SW480 (cell line): ENCODE measurements at places on chromosomes 12 and 14.
A peak's percentile ranks its signal among the peaks of the same experiment; 100 is the strongest.

GRCh38 chr14:81516986-81517797, 16.5 kb downstream of the SEL1L start:
- no peak for DNase-seq

- no peak for DNase-seq
These were observed 31.1 kb upstream of the RIC8B start for GRCh38 chr12:106743270-106743988.

GRCh38 chr12:57219993-57220754, 3.6 kb downstream of the NXPH4 start:
- DNase-seq, result no peak

DNA sequence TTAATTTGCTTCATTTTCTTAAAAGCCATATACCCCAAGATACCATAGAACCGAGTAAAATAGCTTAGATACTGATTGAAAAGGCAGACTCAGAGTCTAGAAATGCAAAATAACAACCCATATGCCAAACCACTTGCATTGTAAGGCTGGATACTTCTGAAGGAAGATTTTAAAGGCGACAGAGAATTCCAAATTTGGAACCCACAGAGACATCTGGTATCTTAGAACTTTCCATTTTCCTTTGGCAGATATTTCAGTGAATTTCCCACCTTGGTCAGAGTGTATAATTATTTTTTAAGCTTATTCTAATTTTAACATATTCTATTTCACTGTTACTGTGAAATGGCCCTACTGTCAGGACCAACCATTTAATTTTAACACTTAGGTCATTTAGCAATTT, 186.4 kb upstream of the E2F7 start:
- no peak for DNase-seq

- no peak for DNase-seq
These were observed 109.8 kb downstream of the PHLDA1 start for GRCh38 chr12:75921622-75922289.

DNA sequence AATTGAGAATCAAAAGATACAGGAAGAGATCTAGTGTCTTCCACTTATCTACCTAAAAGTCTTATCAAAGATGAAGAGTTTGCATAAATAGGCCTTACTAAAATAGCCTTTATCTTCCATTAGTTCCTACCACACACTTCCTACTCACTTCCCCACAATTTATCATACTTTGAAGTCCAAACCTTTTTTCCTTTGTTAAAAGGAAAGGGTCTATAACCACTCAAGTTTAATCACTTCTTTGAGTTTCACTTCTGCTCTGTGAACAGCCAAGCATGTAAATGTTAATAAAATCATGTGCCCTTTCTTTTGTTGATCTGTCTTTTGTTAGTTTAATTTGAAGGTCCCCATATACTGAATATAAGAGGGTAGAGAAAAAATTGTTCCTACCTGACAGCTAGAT, 114.5 kb downstream of the PHLDA1 start:
- no peak for DNase-seq

DNA sequence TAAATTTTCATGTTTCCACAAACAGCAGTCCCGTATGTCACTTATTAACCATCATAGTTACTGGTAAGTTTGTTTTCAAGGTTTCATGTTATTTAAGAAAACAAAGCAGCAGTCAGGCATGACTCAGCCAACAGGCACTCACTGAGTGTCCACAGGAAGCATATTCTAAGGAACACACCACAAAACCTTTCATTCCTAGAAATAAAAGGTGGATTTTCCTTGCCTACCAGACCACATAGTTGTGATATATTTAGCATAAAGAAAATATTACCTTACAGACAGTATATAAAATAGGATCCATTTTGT, 143.3 kb upstream of the AVPR1A start:
- DNase-seq, result peak; percentile 66

- DNase-seq, result peak; percentile 84
These were observed 79.9 kb downstream of the ARF6 start for GRCh38 chr14:49972823-49973222.

- DNase-seq, result no peak
These were observed 1002.5 kb downstream of the BCL11B start for GRCh38 chr14:98269533-98269932.

- DNase-seq, result no peak
These were observed 80.2 kb downstream of the KIF26A start for GRCh38 chr14:104218361-104219180.

GRCh38 chr14:77554816-77555599, 56.4 kb upstream of the ISM2 start:
- no peak for DNase-seq

- no peak for DNase-seq
These were observed 19.9 kb downstream of the HRK start for GRCh38 chr12:116861320-116861719.

DNA sequence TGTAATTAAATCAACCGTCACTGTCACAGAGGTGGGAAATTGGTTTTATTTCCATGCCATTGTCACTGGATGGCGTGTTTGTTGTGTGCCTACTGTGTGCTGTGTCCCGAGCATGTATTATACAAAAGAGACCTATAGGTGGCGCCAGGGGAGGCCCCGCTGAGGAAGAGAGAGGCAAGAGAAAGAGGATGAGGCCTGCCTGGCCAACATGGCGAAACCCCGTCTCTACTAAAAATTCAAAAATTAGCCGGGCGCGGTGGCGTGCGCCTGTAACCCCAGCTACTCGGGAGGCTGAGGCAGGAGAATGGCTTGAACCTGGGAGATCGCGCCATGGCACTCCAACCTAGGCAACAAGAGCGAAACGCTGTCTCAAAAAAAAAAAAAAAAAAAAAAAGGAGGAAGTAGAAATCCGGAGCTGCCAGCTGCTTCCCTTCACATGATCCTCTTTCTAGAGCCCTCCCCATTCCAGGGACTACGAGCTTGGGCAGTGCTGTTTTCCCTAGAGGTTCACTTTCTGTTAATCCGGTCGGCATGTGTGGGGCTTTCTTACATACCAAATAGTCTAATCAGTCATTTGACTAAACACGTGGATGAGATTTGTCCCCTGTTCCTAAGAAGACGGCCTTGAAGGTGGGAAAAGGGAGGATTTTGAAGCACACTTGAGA, 6.4 kb upstream of the CCDC175 start:
- DNase-seq, result no peak

- peak; percentile 48 for DNase-seq
These were observed 399 bp upstream of the WASHC4 start for GRCh38 chr12:105107171-105107493.

DNA sequence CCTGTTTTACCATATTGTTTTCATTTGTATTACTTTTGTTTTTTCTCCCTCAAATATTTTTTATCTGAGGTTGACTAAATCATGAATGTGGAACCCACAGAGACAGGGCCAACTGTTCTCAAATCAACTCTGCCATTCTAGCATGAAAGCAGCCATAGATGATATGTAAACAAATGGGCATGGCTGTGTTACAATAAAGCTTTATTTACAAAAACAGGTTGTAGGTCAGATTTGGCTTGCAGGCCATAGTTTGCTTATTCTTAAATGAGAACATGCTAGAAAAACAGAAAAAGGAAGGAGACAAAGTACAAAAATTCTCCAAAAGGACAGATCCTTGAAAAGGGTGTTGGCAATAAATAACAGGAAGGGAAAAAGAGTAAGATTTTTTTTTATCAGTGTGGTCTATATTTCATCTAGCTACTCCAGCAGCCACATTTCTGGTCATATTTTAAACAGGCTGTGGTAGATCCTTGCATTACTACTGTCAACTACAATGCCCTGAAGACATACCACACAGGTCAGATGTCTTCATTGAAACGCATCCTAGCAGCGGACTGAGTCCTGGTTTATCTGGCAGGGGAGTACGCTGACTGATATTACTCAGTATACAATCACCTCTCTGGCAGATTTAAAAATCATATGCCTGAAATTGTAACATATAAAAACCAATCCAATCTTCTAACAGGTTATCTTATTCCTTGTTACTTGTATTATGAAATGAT, 42.9 kb downstream of the SPPL3 start:
- DNase-seq, result no peak

DNA sequence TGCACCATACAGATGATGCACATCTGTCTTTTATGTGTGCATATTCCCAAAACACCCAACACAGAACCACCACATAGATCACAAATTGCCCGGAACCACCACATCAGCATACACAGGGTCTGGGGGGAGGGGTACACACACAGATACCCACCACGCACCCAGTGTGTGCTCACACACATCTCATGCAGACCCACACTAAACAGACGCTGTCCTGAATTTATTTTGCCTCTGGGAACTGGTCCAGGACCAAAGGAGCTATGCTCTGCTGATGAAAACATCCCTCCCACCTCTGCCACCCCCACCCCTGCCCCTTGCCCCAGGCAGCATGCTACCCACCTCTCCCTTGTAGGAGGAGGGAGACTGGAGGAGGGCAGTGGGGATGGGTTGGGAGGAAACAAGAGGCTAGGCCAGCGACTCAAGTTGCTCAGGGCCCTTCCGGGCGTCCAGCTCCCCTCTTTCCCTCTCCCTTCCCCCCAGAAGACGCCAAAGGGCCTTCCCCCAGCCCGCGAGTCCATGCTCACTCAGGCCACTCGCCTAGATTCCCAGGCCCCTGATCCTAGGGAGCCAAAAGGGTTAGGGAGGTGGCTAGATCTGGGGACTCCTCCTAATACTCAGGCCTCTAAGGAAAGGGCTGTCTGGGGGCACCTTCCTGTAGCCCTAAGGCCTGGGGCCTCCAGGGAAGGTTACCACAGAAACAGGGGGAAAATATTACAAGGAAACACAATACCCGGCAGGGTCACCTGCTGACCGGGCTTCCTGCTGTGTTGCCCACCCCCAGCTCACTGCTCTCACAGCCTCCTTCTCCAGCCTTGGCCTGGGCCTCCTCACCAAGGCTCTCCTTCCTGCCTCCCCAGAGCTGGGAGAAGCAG, 3.1 kb downstream of the HDAC7 start:
- no peak for DNase-seq

- DNase-seq, result no peak
These were observed 257.8 kb downstream of the DPF3 start for GRCh38 chr14:72636094-72636493.

DNA sequence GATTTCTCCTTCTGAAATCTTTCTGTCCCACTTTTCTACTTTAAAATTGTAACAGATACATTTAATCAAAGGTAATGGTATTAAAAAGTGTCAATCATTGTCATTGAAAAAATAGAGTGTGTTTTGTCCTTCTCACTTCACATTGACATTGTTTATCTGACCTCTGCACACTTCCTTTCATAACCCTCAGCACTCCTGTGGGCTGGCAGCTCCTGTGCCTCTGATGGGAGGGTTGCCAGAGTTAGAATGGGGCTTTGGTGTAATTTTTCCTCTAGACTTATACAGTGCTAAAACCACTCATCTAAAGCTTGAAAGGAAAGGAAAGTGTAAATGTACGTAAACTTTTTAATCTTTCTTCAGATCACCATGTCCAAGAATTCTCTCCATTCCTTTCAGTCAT, 23.7 kb downstream of the KCNA1 start:
- no peak for DNase-seq

- DNase-seq, result peak; percentile 36
These were observed 181.6 kb upstream of the FOXN3 start for GRCh38 chr14:89598548-89599186.

DNA sequence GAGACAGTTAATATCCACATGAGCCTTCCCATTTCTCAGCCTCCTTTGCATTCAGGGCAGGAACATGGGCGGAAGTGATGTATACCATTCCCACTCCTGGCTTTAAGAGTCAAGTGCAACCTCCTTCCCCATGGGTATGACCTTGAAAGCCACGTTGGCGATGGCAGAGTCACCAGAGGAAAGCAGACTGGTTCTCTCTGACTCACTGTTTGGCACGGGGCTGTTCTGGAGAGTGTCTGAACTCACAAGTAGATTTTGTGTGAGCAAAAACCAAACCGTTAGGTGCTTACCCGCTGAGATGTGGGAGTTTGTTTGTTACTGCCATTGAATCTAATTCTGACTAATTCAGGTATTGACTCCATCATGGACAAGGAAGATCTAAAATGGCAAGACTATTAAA, 36.7 kb upstream of the PZP start:
- no peak for DNase-seq

DNA sequence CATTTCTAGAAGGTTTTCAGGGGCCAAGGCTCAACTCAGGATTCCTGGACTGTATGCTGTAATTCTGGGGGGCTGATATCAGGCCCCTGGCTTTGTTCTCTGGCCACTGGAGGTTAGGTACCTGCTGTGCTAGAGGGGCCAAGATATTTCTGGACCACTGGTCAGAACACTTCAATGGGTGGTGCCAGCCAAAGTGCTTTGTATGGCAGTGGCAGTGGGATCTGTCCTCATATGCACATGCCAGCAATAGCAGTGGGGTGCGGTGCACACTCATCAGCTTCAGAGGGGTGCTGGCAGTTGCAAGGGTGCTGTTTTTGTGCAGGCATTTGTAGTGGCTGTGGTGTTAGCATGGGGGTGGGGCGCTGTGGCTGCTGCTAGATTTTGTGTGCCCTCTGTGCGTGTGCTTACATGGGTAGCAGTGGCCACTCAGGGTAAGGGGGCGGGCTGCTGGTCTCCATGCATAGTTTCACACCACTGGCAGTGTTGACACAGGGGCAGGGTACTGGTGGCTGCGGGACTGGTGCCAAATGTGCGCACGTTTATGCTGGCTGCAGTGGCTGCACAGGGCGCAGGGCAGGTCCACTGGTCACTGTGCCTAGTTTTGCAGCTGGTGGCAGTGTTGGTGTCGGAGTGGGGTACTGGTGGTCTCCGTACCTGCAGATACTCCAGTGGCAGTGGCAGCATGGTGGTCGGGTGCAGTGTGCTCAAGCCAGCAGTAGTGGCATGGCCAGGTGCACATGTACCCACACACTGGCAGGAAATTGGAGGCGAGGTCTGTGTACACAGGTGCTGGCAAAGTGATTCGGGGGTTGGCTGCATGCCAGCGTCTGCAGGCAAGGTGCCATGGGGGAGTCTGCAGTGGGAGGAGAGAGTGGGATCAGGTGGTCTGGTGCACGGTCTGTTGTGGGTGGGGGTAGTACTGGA, 12.6 kb downstream of the NOPCHAP1 start:
- DNase-seq, result no peak

DNA sequence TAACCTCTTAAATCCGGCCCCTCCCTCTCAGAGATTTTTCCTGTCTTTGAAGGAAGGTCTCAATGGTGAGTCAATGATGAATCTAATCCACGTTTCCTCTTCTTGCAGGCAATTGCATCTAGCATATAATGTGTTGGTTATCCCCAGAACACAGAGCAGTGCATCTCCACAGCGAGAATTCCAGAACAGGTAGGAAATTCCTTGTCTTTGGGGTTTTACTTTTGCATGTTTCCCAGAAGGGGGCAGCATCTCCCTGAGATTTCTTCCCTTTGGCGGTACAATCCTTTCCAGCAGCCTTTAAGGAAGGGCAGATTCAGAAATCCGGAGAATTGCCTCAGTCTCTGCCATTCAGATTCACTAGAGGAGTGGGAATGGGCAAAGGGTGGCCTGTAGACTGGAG, 128.0 kb downstream of the KCNA5 start:
- DNase-seq, result peak; percentile 78

DNA sequence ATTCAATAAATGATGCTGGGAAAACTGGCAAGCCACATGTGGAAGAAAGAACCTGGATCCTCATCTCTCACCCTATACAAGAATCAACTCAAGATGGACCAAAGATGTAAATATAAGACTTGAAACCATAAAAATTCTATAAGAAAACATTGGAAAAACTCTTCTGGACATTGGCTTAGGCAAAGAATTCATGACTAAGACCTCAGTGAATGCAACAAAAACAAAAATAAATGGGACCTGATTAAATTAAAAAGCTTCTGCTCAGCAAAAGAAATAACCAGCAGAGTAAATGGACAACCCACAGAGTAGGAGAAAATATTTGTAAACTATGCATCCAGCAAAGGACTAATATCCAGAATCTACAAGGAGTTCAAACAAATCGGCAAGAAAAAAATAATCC, 24.6 kb downstream of the ATG2B start:
- no peak for DNase-seq

- DNase-seq, result peak; percentile 81
These were observed 149.5 kb downstream of the ETV6 start for GRCh38 chr12:11798856-11799501.
